ENCODE measurements at places on chromosomes 13 and 19.

DNA sequence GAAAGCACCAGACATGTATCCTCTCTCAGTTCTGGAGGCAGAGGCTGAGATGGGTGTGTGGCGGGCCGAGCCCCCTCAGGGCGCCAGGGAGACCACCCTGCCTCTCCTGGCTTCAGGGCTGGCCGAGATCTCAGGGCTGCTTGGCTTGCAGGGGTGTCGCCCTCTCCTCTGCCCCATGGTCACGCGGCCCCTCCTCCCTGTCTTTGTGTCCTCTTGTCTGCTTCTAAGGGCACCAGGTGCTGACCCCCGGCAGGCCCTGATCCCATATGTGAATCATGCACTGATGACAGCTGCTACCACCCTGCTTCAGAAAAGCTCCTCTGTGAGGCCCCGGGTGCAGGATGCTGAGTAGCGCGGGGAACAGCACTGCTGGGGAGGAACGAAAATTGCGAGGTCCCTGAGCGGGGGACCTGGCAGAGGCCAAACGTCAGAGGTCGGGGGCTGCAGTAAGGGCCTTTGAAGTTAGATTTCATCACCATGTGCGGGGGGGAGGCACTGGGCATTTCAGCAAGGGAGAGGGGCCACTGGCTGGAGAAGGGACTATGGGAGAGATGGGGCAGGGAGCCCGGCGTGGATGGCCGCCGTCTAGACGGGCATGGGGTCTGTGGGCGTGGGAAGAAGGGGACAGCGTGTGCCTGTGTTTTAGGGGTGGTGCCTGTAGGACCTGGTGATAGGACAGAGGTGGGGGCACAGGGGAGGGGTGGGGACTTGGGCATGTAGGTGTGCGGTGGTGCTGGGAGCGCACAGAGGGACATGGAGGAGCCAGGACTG lies 125.2 kb downstream of the KDM4B start:
- DNase-seq, result no peak

- no peak for DNase-seq
Observed at GRCh38 chr13:56187331-56187730, 953.4 kb upstream of the PRR20A start.

- DNase-seq, result no peak
Observed at GRCh38 chr13:36820222-36820621, 1.2 kb downstream of the RFXAP start.

GRCh38 chr19:48945415-48945814 lies 9.3 kb upstream of the BAX start:
- DNase-seq, result no peak

GRCh38 chr19:49287141-49287770 lies 37.7 kb downstream of the SLC6A16 start:
- no peak for DNase-seq

DNA sequence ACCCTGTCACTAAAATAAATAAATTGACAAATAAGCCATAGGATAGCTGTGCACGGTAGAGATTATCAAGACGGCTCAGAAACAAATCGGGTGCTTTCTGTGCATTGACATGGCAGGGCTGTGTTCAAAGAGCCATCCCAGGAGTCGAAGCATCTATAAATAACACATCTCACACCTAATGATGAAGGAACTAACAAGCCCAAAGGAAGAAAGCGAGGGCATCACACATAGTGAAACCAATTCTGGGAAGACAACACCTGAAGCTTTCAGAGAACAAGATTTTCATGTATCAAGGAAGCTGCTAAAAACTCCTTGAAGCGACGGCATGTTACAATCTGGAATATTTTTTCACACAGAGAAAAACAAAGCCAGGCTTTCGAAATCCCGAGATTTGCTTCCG lies 36.1 kb downstream of the KLF2 start:
- no peak for DNase-seq

- DNase-seq, result no peak
Observed at GRCh38 chr19:1501200-1501595, 10.2 kb downstream of the REEP6 start.

- no peak for DNase-seq
Observed at GRCh38 chr13:24638096-24638495, 42.1 kb upstream of the ATP12A start.

DNA sequence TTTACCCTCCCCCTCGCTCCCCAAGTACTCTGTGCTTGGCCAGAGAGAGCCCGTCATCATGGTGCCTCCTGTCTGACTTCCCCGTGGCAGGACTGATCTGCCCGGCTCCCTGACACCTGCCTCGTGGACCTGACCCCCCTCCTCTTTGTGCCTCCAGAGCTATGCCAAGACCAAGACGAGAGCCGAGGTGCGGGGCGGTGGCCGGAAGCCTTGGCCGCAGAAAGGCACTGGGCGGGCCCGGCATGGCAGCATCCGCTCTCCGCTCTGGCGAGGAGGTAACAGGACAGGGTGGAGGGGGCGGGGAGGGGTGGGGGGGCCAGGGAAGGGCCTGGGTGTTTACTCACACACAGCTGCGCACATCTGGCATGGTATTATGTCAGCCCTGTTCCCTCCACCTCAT lies 4.5 kb downstream of the MRPL4 start:
- DNase-seq, result no peak

DNA sequence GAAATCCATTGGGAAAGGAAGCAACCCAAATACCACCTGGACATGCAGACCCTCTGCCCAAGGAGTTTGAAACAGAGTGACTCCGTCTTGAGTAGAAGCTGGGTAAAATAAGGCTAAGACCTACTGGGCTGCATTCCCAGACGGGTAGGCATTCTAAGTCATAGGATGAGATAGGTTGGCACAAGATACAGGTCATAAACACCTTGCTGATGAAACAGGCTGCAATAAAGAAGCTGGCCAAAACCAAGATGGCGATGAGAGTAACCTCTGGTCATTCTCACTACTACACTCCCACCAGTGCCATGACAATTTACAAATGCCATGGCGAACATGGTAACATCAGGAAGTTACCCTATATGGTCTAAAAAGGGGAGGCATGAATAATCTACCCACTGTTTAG lies 40.2 kb downstream of the RFXAP start:
- no peak for DNase-seq

DNA sequence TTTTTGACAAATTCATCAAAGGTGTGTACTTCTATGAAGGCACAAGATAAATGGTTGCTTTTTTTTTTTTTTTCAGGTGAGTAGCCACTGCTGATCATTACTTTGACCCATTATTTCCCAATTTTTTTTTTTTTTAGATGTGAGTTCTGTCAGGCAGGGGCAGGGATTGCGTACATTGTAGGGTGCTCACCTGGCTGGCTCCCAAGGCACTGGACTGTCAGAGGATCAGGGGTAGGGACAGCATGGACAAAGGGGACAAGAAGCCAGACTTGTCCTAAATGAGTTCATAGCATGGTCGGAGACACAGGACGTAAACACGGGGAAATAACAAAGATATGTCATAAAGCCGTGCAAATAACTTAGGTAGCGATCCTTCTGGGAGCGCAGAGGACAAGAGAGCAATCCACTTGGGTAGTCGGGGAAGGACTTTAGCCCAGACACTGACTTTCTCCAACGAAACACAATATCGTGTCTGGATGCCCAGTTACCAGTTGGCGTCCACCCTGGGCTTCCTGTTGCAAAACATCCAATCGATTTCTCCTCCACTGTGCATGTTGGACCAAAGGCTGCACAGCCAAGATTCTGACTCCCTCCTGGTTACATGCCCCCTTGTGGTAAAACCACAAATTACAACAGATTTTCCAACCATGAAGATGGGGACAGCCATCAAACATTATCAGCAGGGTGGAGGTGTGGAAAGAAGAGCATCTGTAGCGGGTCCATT lies 27.5 kb upstream of the KATNAL1 start:
- no peak for DNase-seq

DNA sequence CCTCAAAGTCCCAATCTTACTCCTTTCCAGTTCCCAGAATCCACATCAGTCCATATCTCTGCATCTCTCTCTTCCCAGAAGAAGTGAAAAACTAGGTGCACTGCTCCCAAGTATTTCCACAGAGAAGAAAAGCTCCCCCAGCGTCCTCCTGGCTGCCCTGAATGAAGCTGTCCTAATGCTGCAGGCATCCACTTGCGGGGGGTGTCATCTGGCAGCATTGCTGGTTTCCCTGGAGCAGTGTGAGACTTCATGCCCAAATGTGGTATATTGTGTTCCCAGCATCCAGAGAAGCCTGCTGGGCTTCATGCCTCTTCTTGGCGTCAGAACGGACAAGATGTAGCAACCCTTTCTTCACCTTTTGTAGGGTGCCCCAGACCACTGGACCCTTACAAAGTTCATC lies 32.9 kb upstream of the ARHGEF7 start:
- no peak for DNase-seq

DNA sequence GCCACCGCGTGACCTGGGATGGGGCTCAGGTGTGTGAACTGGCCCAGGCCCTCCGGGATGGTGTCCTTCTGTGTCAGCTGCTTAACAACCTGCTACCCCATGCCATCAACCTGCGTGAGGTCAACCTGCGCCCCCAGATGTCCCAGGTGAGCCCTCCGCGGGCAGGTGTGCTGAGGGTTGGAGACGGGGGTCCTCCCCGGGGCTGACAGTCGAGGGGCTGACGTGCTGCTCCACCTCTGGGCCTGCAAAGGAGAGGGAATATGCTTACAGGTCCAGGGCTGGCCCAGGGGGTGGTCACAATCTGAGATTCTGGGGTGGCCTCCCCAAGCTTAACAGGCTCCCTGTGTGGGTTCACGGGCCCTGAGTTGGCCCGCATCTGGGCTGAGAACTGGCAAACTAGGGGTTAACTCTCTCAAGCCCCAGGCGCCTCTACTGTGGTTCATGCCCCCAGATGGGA lies 386 bp downstream of the VAV1 start:
- DNase-seq, result no peak

- no peak for DNase-seq
Observed at GRCh38 chr19:33132425-33132824, 511 bp downstream of the WDR88 start.

- DNase-seq, result no peak
Observed at GRCh38 chr19:41449079-41449864, 6.3 kb downstream of the ERICH4 start.

GRCh38 chr19:14149509-14149994 lies 13.2 kb upstream of the ASF1B start:
- DNase-seq, result no peak

- no peak for DNase-seq
Observed at GRCh38 chr19:23509686-23510450, 114.6 kb upstream of the ZNF91 start.

DNA sequence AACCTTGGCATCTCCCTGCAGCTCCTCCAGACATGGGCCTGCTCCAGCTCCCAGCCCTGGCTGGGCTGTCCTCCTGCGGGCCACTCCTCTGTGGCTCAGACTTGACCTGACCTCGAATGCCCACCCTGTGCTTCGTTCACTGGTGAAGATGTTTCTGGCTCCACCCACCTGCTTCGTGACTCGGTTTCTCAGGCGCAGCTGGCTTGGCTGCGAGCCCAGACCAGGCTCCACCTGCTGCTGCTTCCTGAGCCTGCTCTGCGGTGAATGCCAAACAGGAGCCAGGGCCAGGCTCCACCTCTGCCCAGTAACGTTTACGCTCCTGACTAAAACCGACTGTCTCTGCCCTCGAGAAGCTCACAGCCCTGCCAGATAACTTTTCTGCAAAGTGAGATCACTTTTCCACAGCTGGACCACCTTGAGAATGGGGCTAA lies 8.9 kb upstream of the RSPH6A start:
- DNase-seq, result no peak

DNA sequence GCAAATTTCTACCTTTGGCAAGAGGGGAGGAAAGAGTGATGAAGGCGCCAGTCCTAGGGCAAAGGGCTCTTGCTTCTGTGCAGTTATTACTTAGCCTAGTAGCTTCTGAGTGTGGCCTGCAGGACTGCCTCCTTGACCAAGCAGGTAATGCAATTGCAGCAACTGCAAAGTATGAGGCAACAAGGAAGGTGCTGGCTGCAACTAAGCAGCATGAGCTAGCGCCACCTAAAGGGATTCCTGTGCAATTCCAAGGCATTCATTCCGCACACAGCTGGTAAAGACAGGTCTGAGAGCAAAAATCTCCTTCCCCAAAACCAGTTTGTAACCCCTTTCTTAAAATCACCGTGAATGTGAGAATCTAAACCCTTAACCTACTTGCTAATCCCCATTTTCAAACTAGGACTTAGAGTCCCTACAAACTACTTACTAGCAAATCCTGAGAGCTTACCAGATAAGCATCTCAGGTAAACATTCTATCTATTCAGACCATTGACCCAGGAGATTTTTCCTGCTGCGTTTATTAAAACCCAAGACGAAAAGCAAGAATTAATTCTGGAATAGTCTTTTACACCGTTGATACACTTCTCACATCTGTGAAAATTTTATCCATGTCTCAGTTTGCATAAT lies 62.9 kb downstream of the DCT start:
- DNase-seq, result no peak

DNA sequence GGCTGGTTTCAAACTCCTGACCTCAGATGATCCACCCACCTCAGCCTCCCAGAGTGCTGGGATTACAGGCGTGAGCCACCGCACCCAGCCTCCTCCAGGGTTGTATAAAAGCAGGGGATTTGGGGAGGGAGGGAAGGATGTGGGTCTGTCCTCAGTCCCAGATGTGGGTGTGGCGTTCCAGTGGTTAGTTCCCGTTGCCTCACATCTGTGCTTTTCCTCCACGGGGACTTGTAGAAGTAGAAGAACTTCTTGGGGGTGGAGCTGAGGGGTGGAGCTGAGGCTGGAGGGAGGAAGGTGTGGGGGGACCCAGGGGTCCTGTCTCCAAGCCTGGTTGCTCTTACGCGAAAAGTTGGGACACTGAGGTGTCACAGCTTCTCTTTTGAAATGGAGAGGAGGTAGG lies 514 bp upstream of the MCEMP1 start:
- DNase-seq, result no peak

- DNase-seq, result no peak
Observed at GRCh38 chr13:49213997-49214916, 5.9 kb upstream of the MLNR start.

DNA sequence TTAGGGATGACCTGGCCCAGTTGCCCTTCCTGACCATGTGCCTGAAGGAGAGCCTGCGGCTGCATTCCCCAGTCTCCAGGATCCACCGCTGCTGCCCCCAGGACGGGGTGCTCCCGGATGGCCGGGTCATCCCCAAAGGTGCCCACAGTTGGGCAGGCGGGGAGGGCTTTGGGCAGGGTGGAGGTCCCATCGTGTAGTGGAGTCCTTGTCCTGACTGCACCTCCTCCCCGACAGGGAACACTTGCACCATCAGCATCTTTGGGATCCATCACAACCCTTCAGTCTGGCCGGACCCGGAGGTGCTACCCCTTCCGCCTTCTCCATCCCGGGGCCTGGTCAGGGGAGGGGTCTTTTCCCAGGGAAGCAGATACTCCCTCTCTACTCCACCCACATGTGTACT lies 31.7 kb upstream of the CYP4F8 start:
- no peak for DNase-seq

DNA sequence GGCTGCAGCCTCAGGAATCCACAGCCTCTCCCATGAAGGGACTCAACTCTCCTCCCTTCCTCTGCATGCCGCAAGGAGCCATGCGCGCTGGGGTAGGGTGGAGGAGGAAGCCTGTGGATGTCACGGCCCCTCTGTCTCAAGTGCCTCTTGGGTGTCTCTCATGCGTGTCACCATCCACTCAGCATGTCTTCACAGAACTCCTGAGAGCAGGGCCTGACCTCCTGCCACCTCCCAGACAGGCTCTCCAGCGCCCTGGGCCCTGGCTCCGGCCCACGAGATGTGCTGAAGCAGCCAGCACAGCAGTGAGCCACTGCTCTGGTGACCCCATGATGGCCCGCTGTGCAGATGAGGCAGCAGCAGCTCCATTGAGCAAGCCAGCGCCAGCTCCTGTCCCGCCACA lies 25.9 kb upstream of the SPACA7 start:
- no peak for DNase-seq
